ENCODE measurements at places on chromosomes 5 and 9. TPM values are rescaled to one million over a fixed set of nuclear protein-coding genes. Genes with fewer than 3 reads are reported as not detected.

DNA sequence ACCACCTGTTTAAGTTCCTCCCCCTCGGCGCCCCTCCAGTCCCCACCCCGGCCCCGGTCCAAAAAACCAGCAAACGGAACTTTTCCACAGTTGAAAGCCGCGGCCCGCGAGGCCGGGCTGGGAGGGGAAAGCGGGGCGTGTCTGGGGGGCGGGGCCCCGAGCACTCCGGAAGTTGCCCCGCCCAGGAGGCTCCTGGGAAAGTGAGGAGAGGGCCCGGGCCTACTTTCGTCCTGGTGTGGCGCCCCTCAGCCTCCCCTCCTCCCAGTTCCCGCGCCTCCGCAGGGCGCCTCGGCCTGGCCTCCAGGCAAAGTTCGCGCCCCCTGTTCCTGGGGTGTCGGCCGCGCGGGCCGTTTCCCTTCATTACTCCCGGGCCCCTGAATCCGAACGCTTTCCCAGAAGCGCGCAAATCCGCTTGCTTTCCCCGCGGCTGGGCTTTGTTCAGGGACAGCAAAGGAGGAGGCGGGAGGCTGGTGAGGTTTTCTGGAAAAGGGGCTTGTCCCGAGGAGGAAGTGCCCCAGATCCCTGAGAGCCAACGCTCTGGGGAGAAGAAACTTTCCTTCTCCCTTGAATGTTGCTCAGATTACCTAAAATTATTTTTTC is 4.5 kb upstream of the DMRT3 start:
- DNase-seq = no peak

Gene CYLC2
- not detected for total RNA-seq

- no peak for DNase-seq
Observed at GRCh38 chr9:1383899-1384455, 333.8 kb downstream of the DMRT2 start.

DNA sequence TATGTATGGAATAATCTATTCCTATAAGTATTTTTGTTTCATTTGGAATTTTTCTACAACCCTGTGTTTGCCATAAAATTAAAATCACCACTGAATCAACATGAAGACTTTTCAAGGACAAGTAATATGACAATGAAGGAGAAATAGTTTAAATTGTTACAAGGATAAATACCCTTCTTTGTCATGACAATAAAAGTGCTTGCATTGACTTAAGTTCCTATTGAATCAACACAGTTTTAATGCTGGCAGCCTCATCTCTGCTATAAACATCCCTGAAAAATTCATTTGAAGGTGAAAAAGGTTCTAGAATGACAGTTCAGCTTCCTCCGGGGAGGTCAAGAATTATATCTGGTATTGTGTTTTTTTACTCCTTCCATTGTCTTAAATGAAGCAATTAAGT is 1105.1 kb upstream of the CDH9 start:
- no peak for DNase-seq

GRCh38 chr5:173760461-173761177 is 127.5 kb upstream of the CPEB4 start:
- DNase-seq = no peak

DNA sequence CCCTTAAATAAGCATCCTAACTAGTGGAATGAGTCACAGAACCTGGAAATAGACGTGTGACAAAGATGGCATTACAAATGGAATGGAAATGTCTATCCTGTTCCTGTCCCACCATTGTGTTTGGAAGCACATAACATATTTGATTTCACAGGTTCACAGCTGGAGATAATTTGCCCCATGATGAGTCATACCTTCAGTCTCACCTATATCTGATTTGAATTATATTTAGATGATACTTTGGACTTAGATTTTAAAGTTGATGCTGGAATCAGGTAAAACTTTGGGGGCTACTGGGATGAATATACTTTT is 92.5 kb downstream of the CEMIP2 start:
- no peak for DNase-seq

DNA sequence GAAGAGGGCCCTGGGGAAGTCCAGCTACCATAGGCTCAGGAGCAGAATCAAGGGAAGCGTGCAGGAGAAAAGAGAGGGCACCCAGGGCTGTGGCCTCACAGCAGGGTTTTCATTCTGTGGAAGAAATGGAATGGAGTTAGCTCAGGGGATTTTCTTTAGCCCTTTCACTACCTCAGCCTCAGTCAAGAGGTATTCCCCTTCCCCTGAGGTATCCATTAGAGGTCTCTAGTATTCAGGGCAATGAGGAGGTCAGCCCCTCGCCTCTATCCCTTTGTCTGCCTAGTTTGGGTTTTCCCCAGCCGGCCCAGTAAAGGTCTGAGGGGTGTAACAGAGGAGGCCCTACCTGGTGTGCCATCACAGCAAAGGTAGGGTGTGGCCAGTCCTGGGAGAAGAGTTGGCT is 21.5 kb downstream of the GFRA3 start:
- no peak for DNase-seq

GRCh38 chr5:34748431-34748830 is 90.5 kb upstream of the TTC23L start:
- no peak for DNase-seq

- no peak for DNase-seq
Observed at GRCh38 chr5:83866181-83866580, 145.5 kb upstream of the HAPLN1 start.

Gene PRR16
- total RNA-seq = 3.5 TPM

DNA sequence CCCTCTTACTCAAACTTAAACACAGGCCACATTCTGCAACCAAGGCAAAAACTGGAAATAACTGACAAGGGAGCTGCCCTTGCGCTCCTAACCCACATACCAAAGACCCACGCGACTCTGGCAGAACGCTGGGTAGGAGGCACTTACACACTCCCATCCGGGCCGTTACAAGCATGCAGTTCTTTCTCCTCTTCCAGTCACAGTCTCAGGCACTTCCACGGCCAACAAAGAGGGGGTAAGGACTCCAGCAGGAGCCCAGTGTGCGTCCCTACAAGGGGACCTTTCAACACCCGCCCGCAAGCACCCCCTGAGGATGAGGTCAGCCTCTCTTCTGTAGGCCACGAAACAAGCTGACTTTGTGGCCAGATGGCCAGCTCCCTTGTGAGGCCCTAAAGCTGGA is 57.4 kb downstream of the SERINC5 start:
- DNase-seq = no peak

DNA sequence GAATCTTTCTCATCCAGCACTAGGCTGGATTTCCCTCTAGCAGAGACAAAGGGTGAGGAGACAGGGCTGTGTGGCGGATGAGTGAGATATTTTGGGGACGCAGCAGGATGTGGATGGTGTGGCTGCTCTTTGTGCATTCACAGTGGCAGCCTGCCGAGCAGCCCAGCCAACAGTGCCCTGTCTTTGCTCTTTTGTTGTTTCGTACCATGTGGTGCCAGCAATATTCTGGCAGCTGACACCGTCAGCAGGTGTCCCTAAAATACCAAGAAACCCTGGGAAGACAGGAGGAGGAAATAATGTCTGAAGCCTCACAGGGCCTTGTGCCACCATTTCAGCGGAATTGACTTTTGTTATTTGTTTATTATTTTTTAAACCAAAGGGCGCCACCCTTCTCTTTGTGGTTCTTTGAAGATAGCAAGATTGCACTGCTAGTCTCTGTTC is 141.4 kb downstream of the CCDC192 start:
- DNase-seq = no peak

- no peak for DNase-seq
Observed at GRCh38 chr5:6712142-6712576, 1.1 kb upstream of the TENT4A start.
